Dorsolateral prefrontal cortex (tissue), 122 donors: ENCODE measurements at places on chromosomes 1 and 21. TPM values are rescaled to one million over a fixed set of nuclear protein-coding genes. Genes with fewer than 3 reads are reported as not detected.

PEAR1 gene
- total RNA-seq = 6.1 TPM

DNA sequence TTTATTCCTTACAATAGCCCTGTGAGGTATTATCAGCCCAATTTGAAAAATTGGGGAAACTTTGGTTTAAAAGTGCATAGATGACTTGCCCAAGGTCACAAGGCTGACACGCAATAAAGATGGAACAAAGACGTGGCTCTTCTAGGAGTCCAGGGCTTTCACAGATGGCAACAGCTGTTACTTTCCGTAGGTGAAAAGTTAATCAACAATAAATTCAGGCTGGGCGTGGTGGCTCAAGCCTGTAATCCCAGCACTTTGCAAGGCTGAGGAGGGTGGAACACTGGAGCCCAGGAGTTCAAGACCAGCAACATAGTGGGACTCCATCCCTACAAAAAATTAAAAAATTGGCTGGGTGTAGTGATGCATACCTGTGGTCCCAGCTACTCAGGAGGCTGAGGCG is 87.8 kb upstream of the ATF3 start:
- DNase-seq = no peak

DNA sequence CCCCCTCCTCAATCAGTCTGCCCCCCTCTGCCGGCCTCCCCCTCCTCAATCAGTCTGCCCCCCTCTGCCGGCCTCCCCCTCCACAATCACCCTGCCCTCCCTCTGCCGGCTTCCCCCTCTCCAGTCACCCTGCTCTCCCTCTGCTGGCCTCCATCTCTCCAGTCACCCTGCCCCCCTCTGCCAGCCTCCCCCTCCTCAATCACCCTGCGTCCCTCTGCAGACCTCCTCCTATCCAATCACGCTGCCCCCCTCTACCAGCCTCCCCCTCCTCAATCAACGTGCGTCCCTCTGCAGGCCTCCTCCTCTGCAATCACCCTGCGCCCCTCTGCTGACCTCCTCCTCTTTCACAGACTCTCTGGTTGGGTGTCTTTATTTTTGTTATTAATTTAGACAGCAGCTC is 11.5 kb upstream of the C1orf198 start:
- no peak for DNase-seq

KCNA3 gene
- 10.3 TPM for total RNA-seq

SAMD11 gene
- total RNA-seq = 17.1 TPM

- no peak for DNase-seq
These were observed 39.3 kb upstream of the NLRP3 start for GRCh38 chr1:247376659-247377058.

KIF26B gene
- total RNA-seq = 7.3 TPM

SPRR2F gene
- total RNA-seq = not detected

DNA sequence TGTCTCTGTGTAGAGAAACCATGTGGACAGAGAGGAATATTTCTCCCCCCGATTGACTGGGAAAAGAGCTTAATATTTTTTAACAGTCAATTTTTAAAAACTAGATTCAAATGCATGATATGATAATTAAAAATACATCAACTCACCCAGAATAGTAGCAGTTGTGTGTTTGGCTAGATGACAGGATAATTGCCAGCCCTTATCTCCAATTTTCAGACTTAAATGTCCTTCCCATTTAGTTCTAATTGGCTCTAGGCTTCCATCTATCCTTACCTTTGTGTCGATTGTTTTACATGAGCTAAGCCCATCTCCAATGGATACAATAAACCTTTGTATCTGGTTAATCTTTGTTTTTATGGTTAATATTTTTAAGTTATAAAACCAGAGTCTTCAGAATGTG is 23.9 kb upstream of the KIAA0040 start:
- no peak for DNase-seq

HFM1 gene
- 2.8 TPM for total RNA-seq
